CD4-positive, alpha-beta memory T cell (primary cell): ENCODE measurements at places on chromosomes 4 and X.

- no peak for DNase-seq
Measured at GRCh38 chr4:119038116-119038841, 97.4 kb upstream of the MYOZ2 start.

GRCh38 chr4:3787489-3788365 lies 21.5 kb downstream of the ADRA2C start:
- DNase-seq, result no peak

- no peak for DNase-seq
Measured at GRCh38 chr4:13537011-13537831, 7.1 kb downstream of the NKX3-2 start.

DNA sequence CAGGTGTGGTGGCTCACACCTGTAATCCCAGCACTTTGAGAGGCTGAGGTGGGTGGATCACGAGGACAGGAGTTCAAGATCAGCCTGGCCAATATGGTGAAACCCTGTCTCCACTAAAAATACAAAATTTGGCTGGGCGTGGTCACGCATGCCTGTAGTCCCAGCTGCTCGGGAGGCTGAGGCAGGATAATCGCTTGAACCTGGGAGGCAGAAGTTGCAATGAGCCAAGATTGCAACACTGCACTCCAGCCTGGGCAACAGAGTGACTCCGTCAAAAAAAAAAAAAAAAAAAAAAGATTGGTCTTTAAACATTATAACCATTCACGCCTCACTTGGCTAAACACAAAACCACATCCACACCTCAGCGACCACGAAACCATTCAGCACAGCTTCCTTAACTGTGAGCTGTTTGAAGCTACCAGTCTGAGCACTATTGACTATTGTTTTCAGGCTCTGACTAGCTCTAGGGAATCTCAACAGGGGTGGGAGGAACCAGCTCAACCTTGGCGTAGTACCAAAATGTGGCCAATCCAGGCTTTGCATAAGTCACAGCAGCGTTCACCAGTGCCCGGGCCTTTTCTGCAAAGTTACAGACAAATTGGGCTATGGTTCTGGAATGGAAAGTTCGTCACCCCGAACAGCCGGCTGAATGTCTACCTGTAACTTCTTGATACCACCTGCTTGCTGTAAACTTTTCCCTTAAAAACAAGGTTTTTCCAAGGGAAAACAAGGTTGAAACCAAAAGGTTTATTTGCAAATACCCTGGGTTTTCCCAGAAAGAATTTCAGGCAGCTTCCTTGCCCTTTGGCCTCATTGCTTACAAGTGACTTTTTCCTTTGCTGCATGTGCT lies 73.6 kb upstream of the DHX15 start:
- no peak for DNase-seq

DNA sequence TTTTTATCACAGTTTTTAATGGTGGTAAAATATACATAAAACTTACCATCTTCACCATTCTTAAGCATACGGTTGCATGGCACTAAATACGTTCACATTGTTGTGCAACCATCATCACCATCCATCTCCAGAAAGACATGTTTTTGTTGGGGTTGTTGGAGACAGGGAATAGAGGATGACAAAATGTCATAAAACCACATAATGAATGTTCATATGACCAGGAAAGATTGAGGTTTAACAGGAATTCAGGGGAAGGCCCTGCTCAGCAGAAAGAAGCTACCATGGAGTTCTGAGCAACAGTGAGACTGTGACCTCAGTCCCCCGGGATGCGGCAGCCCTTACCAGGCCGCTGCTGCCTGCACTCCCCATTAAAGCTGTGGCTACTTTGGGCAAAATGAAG lies 63.9 kb upstream of the TRIM2 start:
- no peak for DNase-seq

DNA sequence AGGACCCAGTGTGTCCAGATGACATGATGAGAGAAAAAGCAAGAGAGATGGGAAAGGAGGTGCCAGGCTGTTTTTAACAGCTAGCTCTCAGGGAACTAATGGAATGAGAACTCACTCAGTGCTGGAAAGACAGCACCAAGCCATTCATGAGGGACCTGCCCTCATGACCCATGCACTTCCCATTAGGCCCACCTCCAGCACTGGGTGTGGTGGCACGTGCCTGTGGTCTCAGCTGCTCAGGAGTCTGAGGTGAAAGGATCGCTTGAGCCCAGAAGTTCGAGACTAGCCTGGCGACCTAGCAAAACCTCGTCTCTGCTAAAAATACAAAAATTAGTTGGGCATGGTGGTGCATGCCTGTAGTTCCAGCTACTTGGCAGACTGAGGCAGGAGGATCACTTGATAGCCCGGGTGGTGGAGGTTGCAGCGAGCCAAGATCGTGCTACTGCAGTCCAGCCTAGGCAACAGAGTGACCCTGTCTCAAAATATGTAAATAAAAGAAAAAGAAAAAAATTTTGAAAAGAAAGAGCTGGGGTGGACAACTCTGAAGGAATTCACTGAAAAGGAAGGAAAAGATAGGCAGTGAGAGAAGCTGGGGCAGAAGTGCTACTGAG lies 50.9 kb downstream of the FAM193A start:
- DNase-seq, result no peak

DNA sequence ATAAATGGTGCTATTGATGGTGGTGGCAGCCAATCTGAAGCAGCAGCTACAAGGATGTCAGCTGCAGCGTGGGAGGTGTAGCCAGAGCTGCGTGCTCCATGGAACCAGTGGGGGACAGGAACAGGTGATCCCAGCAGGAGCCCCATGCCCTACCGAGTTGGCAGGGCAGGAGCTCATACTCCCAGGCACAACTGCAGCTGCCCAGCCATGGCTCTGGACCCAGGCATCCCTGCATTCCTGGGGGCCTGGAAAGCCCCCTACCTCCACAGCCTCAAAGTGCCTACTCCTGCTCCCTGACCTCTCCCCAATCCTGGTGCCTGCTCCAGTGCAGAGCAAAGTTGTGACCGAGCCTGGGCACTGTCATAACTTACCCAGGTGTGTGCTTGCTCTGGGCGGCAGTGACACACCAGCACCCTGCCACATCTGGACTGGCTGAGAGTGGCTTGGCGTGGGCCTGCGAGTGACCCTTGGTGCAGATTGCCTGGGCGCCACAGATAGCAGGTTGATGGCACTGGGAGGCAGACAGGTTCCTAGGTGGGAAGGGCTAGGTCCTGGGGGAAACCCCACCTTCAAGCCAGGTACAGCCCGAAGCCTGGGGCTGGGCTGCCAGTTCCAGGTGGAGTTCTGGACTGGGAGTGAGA lies 101.1 kb downstream of the DCAF12L2 start:
- no peak for DNase-seq

- no peak for DNase-seq
Measured at GRCh38 chr4:46329118-46329976, 60.6 kb downstream of the GABRA2 start.
